ENCODE measurements at places on chromosomes 5 and 9.

DNA sequence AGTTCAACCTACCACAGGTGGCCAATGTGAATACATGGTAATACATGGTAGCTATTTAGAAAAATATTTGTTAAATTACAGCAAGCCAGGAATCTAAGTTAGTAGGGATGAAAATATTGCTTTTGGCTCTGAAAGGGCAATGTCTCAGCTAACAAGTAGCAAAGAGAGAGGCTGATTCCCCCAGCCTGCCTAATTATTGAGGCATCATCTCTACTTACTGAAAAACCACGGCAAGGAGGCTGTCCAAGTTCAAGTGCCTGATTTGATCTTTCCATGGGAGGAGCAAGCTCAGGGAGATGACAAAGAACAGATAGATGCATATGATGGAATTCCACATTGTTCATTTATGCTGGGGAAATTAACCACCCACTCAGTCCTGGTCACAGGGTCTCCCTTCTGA is 28.7 kb upstream of the UBTD2 start:
- DNase-seq, result no peak

- peak; percentile 59 for DNase-seq
These were observed 34.6 kb downstream of the SPARC start for GRCh38 chr5:151651997-151652645.

GRCh38 chr9:68719847-68720246 is 14.8 kb downstream of the PIP5K1B start:
- no peak for DNase-seq

DNA sequence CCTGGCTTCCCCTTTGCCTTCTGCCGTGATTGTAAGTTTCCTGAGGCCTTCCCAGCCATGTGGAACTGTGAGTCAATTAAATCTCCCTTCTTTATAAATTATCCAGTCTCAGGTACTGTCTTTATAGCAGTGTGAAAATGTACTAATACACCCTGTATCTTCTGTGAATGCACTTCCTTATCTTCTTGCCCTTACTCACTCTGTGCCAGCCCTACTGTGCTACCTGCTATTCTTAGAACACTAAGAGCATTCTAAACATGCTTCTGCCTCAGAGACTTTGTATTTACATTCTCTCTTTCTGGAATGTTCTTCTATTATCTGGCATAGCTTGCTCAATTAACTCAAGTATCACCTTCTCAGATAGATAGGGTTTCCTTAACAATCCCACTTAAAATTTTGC is 164.4 kb upstream of the EDIL3 start:
- no peak for DNase-seq

GRCh38 chr9:126431077-126431742 is 104.6 kb downstream of the MVB12B start:
- DNase-seq, result no peak

DNA sequence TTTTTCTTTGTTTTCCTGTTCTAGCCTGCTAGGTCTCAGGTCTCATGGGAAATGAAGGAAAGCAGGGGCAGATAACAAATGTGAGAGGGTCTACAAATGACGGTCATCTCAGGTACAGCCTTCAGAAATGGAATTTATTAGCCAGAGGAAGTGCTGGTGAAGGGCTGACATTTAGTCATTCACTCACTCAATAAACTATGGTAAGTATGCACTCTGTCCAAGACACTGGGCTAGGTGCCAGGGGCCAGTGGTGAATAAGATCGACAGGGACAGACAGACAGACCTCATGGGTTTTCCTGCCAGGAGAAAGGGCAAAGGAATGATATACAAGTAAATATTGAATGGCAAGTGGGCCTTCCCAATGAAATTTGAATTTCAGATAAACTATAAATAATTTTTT is 6.3 kb downstream of the PDE6A start:
- no peak for DNase-seq

DNA sequence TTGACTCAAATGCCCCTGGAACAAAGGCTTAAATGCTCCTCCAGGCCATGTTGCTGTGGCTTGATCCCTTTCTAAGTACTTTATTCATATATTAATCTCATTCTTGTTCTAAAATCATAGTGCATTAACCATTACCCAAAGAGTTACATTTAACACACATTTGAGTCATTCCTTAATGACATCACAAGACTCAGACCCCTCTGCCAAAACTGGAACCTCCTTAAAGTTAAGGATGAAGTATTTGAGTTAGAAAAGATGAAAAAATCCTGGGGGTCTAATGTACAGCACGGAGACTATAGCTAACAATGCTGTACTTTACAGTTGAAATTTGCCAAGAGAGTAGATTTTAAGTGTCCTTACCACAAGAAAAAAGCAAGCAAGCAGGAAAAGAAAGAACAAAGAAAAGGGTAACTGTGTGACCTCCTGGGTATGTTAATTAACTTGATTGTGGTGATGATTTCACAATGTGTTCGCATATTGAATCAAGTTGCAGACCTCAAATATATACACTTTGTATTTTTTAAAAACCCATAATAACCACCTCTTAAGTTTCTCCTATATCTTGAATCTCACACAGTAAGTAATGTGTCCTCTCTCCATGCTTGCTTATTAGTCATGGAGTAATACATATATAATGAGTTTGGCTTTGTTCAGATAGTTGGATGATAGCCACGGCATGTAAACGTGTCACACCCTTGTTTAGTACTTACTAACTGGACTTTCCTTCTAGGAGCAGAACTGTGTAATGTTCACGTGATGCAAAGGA is 376.9 kb downstream of the SEMA5A start:
- DNase-seq, result no peak

GRCh38 chr5:126544087-126544740 is 50.8 kb downstream of the ALDH7A1 start:
- DNase-seq, result no peak

DNA sequence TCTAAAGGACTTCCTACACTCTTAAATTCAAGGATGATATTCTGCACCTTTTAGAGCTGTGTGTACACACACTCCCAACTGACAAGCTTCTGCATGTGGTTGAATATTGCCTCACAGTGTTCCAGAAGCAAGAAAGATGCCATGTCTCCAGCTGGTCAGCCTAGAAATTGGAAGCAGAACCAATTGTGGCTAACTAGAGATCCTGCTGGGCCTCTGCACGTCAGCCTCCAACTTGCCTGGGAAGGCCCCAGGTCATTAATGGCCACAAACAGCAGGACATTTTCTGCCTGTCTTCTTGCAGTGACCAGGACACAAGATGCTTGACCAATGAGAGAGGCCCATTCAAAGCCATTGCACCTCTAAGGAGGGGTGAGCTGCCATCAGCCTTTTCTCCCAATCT is 571.9 kb upstream of the BRINP1 start:
- DNase-seq, result no peak

DNA sequence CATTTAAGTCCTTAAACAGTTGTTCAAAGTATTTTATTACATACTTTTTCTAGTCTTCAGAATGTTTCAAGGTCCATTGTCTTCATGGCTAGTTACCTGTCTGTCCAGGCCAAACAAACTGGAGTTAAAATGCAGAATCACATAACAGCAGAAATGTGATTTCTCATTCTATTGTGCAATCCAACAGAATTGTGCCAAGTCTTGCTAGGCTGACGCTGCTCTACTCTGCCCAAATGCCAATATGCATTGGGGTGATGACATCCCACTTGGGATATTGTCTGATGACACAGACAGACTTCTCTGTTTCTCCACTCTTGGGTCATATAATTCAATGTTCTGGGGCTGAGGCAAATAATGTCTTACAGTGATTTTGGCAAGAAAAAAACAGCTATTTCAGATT is 5.2 kb upstream of the SLC22A5 start:
- DNase-seq, result no peak

DNA sequence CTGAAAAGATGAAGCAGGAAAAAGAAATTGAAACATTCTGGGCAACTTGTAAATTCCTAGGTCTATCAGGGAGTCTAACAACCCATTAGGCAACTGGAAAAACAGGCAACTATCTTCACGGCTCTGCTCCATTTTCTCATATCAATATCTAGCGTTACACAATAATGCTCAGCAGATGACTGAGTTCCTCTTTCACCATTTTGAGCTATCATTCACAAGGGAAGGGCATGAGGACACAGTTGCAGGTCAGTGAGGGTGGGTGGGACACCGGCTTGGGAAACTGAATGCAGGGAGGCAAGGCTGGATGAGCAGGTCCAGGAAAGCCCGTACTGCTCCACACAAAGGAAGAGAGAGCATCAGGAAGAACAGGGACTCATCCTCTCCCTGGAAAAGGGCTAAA is 67.0 kb downstream of the FRMD3 start:
- no peak for DNase-seq

GRCh38 chr9:107933097-107933496 is 443.5 kb upstream of the KLF4 start:
- DNase-seq, result no peak

DNA sequence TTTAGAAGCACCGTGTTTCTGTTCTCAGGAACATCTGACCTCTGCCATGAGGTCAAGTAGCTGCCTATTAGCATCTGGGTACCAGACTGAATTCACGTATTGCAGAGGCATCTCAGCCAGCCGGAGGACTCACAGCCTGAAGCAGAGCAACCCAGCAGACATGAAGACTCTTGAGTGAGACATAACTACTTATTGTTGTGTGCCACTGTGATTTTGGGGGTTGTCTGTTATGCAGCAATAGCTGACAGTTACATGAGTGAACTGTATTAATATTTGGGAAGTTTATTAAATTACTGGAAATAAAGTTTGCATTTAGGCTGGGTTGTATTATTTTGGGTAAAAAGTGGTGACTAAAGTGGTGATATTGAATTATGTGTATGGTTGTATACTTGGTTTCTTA is 1.3 kb upstream of the ACOT12 start:
- no peak for DNase-seq

DNA sequence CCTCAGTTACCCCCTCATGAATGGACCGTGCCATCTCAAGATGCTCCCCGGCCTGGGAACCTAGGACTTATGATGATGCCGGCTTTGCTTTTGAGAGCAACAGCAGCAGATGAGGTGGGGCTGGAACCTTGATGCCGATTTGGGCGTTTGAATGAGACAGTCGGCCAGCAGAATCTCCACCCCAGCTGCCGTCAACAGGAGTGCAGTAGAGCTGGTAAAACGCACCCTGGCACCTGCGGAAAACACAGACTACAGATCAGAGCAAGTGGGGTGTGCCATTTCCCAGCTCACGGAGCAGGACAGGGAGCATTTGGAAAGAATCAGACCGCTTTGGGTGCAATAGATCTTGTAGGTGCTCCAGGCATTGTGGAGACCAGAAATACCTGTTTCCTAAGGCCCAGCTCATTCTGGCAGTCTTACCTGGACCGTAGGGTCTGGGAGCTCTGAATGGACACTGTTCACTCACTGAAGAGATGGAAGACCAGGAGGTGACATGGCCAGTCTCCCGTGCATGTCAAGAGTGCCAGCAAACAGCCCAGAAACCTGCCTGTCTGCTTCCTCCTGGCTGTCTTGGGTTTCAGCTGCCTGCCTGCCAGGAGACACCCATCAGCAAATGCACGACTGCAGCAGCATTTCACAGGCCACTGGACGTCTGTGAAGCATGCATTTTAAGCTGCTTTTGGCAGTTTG is 317.7 kb upstream of the IRX4 start:
- DNase-seq, result no peak

DNA sequence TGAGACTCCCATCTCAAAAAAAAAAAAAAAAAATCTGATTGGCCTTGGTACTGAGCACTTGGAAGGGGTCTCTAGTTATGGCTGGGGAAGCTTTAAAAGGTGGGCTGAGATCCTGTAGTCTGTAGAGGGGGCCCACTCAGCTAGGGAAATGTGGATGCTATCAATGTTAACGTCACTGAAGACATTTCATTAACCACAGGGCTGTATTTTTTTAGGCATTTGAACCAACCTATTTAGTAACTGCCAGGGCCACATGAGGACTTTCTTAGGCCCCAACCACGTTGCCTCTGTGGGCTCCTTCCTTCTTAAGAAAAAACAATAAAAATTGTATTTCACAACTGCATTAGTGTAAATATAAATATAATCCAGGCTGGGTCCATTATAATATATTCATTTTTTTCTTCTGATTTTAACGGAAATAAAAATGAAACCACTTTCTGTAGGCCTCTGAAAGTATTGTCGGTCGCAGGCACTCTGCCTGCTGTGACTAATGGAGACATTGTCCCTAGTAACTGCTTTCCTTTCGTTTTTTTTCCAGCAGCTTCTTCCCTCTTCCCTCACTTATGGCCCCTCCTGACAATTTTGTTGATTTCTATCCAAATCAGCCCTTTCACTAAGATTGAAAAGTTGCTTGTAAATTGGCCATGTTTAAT is 71.6 kb downstream of the GCNT1 start:
- DNase-seq, result no peak

- no peak for DNase-seq
These were observed at the start of gene CDKN2A for GRCh38 chr9:21993893-21994555. TSS of gene CDKN2A (minus strand) at chr9:21994392.

- no peak for DNase-seq
These were observed 58.1 kb downstream of the TSSK1B start for GRCh38 chr5:113376640-113377039.

GRCh38 chr5:59275510-59276324 is 617.8 kb downstream of the PDE4D start:
- no peak for DNase-seq

DNA sequence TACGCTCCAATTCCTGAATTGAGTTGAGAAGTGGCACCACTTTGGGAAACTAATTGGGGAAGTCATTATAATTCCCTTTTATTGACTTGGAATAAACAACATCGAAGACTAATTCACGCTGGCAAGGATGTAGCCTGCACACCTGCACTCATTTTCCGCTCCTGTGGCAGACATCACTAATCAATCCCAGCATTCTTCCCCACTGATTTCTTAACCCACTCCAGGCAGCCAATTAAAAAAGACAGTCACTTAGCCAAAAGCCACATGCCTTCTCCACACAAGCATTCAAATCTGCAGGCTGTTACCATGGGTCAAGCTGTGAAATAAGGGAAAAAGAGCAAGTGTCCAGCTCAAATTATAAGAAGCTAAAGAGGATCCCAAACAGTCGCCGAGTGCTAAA is 68.2 kb upstream of the HRH2 start:
- no peak for DNase-seq

DNA sequence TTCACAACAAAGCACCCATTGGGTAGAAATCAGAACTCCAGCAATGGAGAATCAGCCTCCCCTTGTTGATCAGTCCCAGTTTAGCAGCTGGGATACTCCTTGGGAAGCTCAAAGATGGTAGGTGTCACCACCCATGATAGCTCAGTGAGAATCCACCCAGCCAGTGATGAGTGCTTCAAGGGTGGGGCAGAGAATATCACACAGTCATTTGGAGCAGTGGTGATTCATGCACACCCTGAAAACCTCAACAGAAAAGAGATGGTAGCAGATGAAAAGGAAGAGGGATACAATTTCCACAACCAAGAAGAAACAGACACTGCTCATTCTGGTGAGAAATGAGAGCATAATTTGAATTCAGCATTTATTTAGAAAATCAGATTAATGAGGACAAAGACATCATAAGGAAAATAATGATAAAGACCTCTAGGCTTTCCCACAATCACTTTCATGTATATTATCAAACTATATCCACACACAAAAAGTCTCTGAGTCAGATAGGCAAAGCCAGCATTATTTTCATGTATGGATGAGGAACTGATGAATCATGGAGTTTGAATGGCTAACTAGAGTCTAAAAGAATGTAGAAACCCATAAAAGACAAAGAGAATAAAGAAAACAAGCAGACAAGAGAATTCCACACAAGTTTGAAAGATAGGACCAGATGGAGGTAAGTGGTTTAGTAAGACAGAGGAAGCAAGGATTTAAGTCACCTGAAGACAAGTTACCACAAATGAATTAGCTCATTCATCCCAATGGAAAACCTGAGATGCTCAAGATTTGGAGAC is 82.9 kb downstream of the FEM1C start:
- no peak for DNase-seq
